ENCODE measurements at places on chromosomes 7 and 10.

DNA sequence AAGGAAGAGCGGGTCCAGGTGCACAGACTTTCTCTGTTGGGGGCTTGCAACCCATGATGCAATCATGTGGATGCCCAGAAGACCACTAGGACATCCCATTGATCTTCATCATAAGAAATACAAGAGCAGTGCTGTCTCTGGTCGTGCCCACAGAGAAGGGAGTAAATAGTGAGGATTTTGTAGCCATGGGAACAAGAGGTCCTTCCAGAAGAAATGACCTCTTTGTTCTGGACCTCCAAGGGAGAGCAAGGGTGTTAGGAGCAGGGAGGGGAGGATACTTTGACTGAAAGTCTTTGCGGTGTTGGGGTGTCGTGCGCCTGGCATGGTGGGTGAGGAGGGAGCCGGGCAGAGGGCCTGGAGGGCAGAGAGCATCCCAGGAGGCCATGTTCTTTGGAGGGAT is 55.0 kb upstream of the EN2 start:
- no peak for DNase-seq

- DNase-seq = no peak
Measured at GRCh38 chr7:4753598-4754432, 21.6 kb upstream of the AP5Z1 start.

DNA sequence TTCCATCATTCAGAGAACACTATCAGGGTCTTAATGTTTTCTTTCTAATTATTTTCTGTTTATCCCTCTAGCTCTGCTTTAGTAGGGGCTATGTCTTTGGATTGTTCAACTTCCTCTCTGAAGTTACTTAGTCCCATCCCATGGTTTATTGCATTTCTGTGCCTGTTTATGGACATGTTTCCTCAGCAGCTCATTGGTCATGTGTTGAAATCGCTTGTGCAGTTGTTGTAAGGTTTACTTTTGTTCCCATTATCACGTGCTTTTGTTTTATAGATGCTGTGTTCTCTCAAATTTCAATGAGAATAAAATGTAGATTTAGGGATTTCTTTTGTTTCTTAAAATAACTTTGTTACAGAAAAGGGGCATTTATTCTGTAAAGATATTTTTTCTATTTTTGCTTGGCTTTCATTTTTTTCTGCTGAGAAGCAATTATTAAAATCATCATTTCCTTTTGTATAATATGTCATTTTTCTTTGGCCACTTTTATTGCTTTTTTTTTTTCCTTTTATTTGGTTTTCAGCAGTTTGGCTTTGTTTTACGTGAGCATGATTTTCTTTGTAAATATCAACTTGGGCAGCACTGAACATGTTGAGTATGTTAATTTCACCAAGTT is 110.9 kb downstream of the CCDC7 start:
- DNase-seq = no peak

- DNase-seq = no peak
Measured at GRCh38 chr7:139532636-139533155, 9.2 kb downstream of the CLEC2L start.

DNA sequence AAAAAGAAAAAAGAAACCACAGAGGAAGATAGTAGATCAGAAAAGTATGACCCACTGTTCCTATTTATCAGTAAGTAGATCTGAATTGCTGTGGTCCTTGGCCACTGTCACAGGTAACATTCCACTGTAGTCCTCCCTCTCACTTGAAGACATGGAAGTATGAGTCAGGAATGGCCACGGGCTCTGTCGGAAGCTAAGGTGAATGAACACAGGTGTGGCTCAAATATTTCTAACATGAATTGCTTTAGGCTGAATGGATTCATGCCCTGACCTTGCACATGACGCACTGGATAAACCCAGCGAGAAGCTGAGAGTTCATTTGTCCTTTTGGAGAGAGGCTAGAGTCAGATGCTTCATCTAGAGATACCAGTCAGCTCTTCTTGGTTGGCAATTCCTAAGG is 224.5 kb upstream of the SP8 start:
- DNase-seq = no peak

DNA sequence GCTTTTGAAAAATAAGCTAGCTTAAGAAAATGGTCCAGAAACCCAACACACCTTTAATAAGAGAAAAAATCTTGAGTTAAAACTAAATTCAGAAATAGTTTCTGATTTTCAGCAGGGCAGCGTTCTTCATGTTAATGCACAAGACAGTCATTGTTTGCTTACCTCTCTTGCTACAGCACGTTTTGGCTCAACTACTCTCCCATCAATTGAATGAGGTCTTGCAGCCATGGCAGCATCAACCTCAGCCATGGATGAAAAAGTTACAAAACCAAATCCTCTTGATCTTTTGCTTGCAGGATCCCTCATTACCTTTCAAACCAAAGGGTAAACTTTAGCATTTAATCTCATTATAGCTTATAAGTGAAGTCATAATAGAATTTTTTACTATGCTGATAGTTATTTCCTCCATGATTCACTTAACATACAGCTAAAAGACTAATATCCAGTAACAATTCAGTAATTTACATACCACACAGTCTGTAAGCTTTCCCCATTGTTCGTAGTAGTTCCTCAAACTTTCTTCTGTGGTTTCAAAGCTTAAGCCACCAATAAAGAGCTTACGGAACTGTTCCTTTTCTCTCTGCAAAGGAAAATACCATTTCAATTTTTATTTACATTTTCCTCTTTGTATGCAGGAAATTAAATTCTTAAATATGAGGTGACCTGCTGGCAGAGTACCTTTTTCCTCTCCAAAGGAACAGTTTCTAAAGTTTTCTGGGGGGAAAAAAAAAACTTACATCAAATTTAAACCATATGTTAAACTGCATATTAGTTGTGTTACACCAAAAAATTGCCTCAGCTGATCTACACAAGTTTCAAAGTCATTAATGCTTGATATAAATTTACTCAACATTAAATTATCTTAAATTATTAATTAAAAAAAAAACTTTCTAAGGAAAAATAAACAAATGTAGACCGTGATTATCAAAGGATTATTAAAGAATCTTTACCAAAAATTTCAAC is 3.1 kb downstream of the HNRNPA2B1 start:
- no peak for DNase-seq

GRCh38 chr7:78020874-78021249 is 222.3 kb downstream of the PHTF2 start:
- DNase-seq = no peak

DNA sequence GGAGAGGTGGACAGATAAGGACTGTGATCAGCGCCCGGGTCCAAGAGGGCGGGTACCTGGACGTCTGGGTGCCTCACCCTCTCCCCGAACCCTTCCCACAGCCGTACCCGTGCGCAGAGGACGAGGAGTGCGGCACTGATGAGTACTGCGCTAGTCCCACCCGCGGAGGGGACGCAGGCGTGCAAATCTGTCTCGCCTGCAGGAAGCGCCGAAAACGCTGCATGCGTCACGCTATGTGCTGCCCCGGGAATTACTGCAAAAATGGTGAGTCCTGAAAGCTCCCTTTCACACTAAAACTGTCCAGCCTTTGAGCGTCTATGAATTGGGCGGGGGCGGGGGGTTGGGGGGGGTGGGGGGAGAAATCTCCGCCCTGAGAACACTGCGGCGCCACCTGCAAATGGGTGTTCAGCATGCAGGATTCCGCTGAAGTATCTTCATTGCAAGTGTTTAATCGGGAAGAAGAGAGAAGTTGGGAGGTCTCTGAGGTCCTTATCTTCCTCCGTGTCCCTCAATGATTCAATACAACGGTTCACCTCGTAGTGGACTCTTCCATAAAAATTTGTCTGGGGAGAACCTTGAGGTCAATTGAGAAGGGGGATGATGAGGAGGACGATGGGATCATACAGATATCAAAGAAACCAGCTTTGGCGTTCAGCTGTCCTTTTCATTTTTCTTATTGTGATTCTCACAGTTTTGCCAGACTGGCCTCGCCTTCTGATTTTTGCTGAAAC is 906 bp downstream of the DKK1 start:
- DNase-seq = no peak

GRCh38 chr10:14673189-14673861 is 101.4 kb downstream of the FAM107B start:
- no peak for DNase-seq

GRCh38 chr10:20059084-20059835 is 243.0 kb downstream of the PLXDC2 start:
- no peak for DNase-seq

GRCh38 chr10:60781661-60782060 is 3.4 kb downstream of the CDK1 start:
- no peak for DNase-seq

- no peak for DNase-seq
Measured at GRCh38 chr7:121300685-121301420, 27.9 kb upstream of the WNT16 start.

- DNase-seq = no peak
Measured at GRCh38 chr7:27873981-27874957, 134.3 kb downstream of the TAX1BP1 start.

- no peak for DNase-seq
Measured at GRCh38 chr10:118563373-118563890, 32.0 kb downstream of the PRLHR start.

DNA sequence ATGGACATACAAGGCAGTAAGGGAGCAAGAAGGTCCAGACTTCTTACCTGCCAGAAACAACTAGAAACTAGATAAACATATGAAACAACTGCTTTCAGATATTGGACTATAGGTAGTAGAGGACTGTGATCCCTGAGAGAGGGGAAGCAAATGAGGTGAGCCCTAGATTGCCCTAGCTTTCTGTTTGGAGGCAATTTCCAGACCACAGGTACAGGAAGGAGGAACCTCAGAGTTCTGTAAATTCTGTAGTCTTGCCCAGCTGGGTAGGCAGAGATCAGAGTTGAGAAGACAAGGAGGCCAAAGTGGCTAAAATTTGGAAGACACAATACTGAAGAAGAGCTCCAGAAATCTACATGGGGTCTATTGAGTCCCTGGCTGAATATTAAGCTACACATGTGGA is 21.0 kb downstream of the CDK6 start:
- DNase-seq = no peak

GRCh38 chr7:134527979-134528371 is 608 bp downstream of the AKR1B10 start:
- no peak for DNase-seq

DNA sequence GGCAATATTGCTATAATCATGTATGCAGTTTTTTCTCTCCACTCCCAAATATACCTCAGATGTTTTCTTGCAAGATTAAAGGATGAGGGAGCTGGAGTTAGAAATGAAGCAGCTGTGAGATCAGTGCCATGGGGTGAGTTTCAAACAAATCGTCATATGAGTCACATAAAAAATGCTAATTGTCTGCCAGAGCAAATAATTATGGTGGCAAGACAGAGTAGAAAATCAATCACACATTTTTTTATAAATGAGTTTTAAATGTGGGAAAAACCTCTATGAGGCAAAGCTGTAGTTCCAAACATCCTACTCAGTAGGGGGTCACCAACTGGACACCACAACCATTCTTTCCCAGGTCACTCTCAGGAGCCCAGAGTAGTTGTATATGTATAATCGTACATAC is 55.3 kb downstream of the CH25H start:
- DNase-seq = no peak

DNA sequence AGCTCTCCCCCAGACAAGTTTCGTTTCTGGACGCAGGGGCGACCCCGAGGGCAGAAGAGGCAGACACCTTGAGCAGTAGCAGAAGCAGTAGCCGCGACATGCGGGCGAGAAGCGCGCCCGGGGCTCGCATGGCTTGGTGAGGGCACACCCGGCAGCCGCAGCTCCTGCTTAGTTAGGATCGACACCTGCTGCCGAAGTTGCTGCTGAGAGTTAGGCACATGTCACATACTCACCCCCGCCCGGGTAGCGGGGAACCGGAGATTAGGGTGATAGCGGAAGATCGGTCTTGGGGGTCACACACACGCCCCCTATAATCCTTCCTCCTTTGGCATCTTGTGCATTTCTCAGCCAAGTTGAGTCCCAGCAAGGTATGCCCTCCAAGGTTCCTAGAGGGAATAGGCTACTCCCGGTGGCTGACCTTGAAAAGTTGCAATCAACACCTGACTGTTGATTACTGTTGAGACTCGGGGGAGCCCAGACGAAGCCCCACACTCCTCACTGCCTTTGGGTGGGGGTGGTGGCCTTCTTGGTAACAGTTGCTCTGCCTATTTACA is 668 bp downstream of the GPR37 start:
- DNase-seq = no peak

GRCh38 chr10:106903180-106903579 is 261.3 kb downstream of the SORCS1 start:
- DNase-seq = no peak

DNA sequence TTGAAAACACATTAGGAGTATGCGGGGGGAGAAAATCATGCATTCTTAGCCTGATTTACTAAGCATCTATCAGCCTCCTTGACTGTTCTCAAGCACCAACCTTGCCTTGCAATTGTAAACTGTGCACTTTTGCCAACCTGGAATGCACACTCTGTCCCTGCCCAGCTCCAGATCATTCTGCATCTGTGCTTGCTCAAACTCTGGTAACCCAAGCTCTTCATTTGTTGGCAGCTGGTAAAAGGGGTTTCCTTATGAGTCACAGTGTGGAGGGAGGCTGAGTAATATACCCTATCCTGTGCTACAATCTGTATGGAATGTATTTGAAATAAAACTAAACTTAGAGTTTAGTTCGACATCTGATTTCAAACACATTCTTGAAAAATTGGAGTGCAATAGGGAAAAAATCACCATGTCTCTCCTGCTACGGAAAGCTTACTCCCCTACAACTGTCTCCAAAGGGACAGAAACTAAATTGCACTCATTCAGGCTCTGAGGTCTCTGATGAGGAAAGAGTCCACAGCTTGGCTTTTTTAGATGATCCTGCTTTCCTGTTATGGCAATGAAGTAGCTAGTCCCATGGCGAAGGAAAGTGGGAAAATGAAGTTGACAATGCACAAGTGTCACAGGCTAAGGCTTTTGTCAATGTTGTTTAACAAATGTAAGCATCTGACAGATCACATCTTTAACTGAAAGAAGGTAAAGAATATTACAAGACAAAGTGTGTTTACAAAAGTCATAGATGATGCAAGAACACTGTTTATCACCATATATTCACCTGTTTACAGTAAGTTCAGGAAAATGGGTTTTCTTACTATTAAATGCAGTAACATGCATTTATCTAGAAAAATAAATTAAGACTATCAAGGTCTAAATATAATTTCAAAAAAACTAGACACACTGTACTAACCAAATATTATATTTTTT is 61.9 kb downstream of the TES start:
- DNase-seq = no peak

GRCh38 chr7:55475855-55476803 is 96.2 kb downstream of the VOPP1 start:
- DNase-seq = no peak

- DNase-seq = no peak
Measured at GRCh38 chr10:24800861-24801260, 77.2 kb upstream of the ARHGAP21 start.

GRCh38 chr10:8275911-8276310 is 221.4 kb downstream of the GATA3 start:
- no peak for DNase-seq

DNA sequence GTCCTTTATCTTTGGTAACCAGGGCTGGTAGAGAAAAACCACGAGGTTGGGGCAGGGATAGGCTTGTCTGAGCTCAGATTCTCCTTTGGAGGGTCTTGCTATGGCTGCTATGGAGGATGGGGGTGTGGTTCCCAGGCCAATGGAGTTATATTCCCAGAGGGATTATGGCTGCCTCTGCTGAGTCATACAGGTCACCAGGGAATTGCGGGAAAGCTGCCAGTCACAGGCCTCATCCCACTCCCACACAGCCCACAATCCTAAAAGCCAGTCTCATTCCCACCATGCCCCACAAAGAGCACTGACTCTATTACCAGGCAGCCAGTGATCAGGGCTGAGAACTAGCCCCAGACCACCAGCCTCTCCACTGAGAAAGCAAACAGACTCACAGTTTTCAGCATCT is 316.6 kb upstream of the TMEM229A start:
- no peak for DNase-seq

GRCh38 chr10:74778436-74779094 is 47.8 kb upstream of the KAT6B start:
- no peak for DNase-seq

Data from iPS DF 6.9 (cell line).